T-helper 2 cell (primary cell): ENCODE measurements at places on chromosomes 5 and 9.

DNA sequence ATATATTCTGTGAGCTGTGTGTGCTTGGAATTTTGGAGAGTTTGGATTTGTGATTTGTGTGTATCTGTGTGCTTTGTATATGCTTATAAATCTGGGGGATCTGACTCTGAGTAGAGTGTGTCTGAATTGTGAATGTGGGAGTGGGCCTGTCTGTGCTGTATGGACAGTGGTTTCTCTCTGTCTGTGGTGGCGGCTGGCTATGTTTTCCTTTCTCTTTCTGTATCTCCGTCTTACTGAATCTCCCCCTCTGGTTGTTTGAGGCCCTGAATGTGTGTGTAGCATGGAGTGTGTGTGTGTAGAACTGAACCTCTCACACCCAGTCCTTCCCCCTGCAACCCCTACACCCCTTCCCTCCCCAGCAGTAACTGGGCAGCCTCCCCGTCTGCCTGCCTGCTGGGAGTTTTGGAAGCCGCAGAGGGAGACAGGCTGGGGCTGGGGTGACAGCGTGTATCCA, 4.7 kb downstream of the CXXC5 start:
- no peak for DNase-seq

DNA sequence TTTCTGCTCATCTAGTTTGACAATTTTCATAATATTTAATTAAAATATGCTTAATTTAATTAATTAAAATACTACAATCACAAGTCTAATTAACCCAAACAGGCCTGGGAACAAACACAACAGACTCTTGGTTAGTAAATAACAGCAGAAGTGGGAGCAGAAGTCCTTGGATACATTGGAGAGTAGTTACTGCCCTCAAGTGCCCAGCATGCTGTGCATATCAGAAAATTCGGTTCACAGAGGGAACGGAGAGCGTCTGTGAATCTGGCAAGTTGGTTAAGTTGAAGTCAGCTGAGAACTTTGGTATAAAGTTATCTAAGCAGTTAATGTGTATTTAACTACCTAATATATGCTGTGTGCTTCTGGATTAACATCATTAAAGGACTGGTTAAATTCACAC, 87.0 kb upstream of the ATG10 start:
- DNase-seq = no peak

DNA sequence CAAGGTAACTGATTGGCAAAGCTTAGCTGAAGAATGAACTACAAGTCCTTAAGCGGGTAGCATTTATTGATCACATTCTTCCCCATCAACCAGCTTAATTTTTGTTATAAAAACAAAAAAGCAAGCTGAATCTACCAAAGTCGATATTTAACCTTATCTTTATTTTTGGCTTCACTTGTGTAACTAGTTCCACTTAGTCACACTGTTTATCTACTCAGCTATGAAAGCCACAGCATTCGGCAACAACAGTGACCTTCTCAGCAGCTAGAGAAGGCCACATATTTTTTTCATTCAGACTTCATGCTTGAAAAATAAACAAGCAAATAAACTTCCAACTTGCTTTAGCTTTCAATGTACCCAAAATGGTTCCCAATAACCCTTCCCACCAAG, 69.4 kb downstream of the KLHL3 start:
- no peak for DNase-seq

DNA sequence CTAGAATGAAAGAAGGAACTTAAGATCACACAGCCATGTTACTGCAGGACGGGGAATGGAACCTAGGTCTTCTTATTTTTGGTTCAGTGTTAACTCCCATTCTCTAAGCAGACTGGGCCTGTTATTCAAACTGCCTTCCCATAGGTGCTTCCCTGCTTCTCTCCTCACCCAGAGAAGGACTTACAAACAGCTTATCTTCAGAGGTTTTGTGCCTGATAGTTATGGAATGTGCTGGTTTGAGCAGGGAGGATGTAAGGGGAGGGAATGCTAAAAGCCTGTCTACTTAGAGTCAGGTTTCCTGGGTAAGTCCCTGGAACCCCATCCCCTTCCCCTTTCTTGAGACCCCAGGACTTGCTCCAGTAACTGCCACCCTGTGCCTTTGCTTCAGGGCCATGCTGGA, 4.2 kb upstream of the PSMD5 start:
- no peak for DNase-seq

- DNase-seq = no peak
Observed at GRCh38 chr9:75845806-75846205, 44.7 kb upstream of the PCSK5 start.

DNA sequence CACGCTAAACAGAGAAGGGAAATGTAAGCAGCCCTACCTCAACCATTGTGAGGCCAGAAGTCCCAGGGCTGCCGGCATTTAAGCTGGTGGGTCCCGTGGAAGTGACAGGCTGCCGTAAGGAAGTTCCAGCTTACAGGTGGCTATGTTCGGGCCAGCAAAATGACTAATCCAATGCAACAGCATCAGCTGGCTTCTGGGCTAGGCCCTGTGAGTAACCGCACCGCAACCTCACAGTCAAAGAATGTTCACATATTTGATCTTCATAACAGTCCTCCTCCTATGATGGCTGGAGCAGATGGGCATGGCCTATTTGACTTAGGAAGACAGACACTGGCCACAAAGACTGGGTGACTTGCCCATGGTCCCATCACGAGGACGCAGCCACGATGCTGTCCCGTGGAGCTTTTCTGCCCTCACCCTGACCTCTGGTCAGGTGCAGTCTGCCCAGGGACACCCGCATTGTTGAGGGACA, 88.2 kb downstream of the LIFR start:
- DNase-seq = no peak

- no peak for DNase-seq
Observed at GRCh38 chr5:125609011-125609410, 814.2 kb upstream of the GRAMD2B start.

DNA sequence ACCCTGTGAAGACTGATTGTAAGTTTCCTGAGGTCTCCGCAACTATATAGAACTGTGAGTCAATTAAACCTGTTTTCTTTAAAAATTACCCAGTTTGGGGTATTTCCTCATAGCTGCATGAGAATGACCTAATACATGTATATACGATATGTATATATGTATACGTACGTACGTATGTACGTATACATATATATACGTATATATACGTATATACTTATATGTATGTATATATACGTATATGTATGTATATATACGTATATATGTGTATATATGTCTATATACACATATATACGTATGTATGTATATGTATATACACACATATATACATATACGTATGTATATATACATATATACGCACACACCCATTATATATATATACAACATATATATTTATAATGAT, 1153.0 kb upstream of the CDH18 start:
- no peak for DNase-seq

DNA sequence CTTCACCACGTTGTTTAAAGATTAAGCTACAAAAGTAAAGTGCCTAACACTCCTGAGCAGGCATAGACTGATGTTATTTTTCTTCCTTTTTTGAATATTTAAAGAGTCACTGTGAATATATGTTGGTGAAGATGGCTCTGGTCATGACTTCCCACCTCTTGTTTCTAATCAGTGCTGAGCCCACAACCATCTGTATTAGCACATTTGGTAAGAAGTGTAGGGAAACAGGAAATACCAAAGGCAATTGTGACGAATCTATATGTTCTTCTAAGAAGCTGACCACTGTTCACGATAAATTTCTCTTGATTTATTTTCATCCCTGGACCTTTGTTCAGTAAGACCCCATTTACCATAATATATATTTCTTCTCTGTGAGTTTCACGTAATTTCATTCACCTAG, 108.3 kb upstream of the PCA3 start:
- DNase-seq = no peak

GRCh38 chr5:166909040-166909439, 1382.4 kb upstream of the WWC1 start:
- no peak for DNase-seq

DNA sequence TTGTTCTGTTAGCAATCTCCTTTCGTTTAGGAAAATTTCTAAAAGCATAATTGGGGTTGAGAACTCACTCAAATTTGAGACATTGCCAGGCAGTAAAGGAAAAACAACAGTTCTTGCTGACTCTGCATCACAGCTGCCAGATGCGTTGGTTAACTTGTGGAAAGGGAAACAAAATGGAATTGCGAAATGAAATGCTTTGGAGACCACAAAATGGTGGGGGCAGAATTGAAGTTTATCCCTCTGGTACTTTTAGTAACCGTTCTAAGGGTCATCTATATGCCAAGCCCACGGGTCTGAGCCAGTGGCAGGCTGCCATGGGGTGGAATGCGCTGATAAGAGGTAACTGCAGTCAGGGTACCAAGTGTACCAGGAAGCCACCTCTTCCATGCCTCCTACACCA, 28.6 kb upstream of the SELENOP start:
- DNase-seq = no peak

- DNase-seq = no peak
Observed at GRCh38 chr9:21153336-21154017, 11.8 kb upstream of the IFNW1 start.

- DNase-seq = no peak
Observed at GRCh38 chr9:17068671-17069070, 66.2 kb upstream of the CNTLN start.

GRCh38 chr9:135144581-135145170, 57.2 kb downstream of the OLFM1 start:
- DNase-seq = no peak

- DNase-seq = no peak
Observed at GRCh38 chr9:26856413-26857032, 36.1 kb downstream of the CAAP1 start.

GRCh38 chr5:155628346-155628745, 614.8 kb downstream of the KIF4B start:
- DNase-seq = no peak

DNA sequence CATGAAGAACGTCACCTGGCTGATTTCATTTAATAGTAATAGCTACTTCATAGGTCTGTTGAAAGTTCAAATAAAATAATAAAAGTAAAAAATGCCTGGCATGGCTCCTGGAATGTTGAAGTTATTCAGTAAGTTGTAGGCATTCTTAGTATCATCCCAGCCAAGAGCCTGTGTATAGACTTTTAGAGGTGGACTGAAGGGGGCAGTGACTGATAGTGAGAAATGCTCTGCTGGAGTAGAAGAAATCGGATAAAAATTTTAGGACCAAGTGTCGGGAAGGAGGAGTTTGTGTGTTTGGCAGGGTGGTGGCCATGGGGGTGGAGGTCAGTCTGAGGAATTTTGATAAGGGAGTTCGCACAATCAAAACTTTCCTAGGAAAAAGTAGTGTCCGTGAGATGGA, 3.6 kb downstream of the ZFP2 start:
- no peak for DNase-seq

DNA sequence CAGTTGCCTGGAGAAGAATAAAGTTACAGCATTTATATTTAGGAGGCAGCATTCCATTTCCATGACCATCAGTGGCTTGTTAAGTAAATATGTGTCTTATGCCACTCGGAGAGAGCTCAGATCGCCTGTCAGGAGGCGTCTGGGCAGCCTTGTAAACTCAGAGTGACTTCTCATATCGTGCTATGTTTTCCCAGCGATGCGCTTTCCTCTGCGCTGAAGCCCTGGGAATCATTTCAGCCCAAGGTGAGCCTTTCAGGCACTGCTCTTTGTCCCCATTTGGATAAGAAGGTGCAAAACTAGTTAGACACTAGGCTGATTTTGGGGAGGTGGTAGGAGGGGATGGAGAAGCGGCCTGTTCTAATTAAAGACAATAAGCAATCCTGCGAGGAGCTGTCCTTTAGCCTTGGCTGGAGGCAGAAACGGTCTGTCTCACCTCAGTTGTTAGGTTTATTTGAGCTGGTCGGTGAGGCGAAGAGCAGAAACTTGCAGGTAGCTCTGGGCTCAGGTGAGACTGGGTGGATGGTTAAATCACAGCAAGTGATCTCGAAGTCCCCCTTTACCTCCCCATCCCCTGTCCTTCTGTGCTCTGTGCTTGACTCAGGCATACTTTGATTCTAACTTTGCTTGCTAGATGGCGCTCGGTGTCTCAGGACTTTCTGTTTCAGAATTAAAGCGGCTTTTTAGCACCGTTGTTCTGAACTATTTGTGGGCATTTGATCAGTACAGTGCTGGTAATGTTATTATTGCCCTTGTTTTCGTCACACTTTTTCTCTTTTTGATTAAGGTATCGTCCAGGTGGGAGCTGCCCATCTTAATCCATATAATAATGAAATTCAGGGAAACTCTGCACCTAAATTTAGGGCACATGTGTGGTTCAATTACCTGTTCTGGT, 24.6 kb downstream of the NR2F1 start:
- DNase-seq = peak; percentile 25

DNA sequence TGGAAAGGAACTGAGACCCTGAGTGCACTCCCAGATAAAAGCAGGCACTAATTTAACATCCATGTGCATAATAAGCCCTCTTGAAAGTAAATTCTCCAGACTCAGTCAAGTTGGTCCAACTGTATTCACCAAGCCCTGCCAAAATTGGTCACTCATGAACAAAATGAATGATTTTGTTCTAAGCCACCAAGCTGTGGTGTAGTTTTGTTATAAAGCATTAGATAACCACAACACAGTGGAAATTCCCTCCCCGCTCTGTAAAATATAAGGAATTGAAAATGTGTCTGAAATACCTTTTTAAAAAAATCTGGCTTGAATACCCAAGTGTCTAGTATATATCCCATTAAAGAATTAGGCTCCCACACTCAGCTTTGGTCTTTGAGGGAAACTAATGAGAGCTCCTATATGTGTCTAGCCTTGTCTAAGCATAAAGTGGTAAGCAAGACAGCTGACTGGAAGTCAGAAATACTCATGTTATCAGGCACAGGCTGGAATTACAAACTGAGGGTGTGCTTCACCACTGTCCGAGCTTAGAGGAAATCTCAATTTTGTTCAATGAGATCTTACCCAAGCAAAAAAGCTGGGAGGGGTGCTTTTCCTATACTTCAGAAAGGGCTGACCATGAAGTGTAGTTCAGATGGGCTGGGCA, 33.2 kb downstream of the IDNK start:
- DNase-seq = no peak

- no peak for DNase-seq
Observed at GRCh38 chr9:134349936-134350335, 23.7 kb downstream of the RXRA start.

GRCh38 chr9:2354216-2354615, 267.4 kb upstream of the VLDLR start:
- no peak for DNase-seq

GRCh38 chr5:66558560-66558959, 37.6 kb upstream of the MAST4 start:
- no peak for DNase-seq

- DNase-seq = no peak
Observed at GRCh38 chr5:67120032-67120431, 76.6 kb downstream of the CD180 start.

- no peak for DNase-seq
Observed at GRCh38 chr9:10548348-10548747, 64.5 kb downstream of the PTPRD start.
